ENCODE measurements at places on chromosomes 4 and X. TPM values are rescaled to one million over a fixed set of nuclear protein-coding genes. Genes with fewer than 3 reads are reported as not detected.

MAGEA2B gene
- not detected for total RNA-seq

LPAR4 gene
- not detected for total RNA-seq

USP11 gene
- total RNA-seq = 101 TPM

DACH2 gene
- not detected for total RNA-seq

MAGEB10 gene
- total RNA-seq = not detected

FAM9B gene
- not detected for total RNA-seq

DNA sequence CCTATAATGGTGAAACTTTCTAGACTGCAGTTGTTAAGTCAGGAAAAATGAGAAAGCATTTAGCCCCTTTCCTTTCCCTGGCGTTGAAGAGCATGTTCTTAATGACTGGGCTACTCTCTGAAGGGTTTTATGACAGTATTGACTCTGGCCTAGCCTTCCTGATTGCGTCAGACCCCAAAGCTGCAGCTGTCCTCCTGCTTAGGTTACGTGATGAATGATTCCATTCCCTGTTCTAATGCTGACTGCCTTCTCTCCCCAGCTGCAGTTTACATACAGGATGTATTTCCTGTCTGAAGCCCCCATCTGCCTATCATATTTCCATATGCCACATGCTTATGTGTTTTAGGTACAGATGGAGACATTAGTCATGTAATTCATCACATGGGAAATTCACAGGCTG lies 105.8 kb upstream of the EGFL6 start:
- H3K27me3 ChIP-seq = no peaks in the 10 kb centered on the region
- no peak overlapping the region for H3K27ac ChIP-seq
- no peaks in the 10 kb centered on the region for H3K4me1 ChIP-seq
- no peaks in the 10 kb centered on the region for H3K36me3 ChIP-seq
- H3K4me3 ChIP-seq = no peak overlapping the region
- no peak for DNase-seq

DNA sequence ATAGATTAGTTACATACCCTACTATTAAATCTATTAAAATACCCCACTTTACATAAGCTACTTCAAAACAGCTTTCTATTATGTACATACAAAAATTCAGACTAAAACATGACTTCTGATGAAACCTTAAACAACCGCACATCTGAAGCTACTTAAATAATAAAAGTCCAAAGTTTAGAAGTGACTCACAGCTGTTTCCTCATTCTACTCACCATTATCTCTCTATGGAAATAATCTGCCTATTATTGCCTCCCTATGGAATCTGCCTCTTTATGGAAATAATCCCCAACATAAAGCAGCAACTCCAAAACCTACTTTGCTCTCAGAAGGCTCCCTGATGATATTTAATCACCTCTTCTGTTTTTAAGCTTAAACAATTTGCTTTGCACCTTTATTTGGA lies 15.7 kb upstream of the BANK1 start:
- DNase-seq = no peak
- H3K4me3 ChIP-seq = no peak overlapping the region
- no peak overlapping the region for H3K27ac ChIP-seq
- H3K27me3 ChIP-seq = peaks cover 16% of the 10 kb centered on the region
- no peaks in the 10 kb centered on the region for H3K36me3 ChIP-seq

DNA sequence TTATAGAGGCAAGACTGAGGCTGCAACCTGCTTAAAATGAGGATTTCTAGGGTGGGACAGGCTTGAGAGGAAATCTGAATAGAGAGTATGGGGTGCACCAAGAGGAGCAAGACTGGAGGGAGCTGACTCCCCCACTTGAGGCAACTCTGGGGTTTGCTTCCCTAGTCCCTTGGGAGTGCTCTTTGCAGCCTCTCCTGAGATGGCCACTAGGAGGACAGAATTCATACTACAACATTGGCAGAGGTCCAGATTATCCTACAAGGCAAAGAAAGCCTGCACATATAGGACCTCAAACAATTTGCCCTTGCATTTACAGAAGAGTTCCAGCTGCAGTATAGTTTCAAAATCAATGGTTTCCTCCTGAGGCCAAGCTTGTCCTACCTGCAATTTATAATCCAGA lies 830.9 kb downstream of the TECRL start:
- H3K27ac ChIP-seq = no peak overlapping the region
- no peaks in the 10 kb centered on the region for H3K36me3 ChIP-seq
- no peak overlapping the region for H3K4me3 ChIP-seq
- no peaks in the 10 kb centered on the region for H3K4me1 ChIP-seq
- H3K27me3 ChIP-seq = no peaks in the 10 kb centered on the region
- DNase-seq = no peak

GRCh38 chr4:168854350-168854921 lies 155.6 kb downstream of the CBR4 start:
- no peaks in the 10 kb centered on the region for H3K36me3 ChIP-seq
- H3K27me3 ChIP-seq = peaks cover 10% of the 10 kb centered on the region
- DNase-seq = no peak
- H3K4me1 ChIP-seq = peaks cover 17% of the 10 kb centered on the region

GRCh38 chrX:6225911-6226595 lies 2.6 kb downstream of the NLGN4X start:
- DNase-seq = peak; percentile 17
- H3K27me3 ChIP-seq = peaks cover 18% of the 10 kb centered on the region
- H3K4me3 ChIP-seq = peak overlapping the region; percentile 68
- no peaks in the 10 kb centered on the region for H3K4me1 ChIP-seq
- H3K36me3 ChIP-seq = no peaks in the 10 kb centered on the region
- no peak overlapping the region for H3K27ac ChIP-seq

GRCh38 chrX:37470711-37471110 lies 100.8 kb upstream of the LANCL3 start:
- no peaks in the 10 kb centered on the region for H3K4me1 ChIP-seq
- no peak overlapping the region for H3K4me3 ChIP-seq
- H3K36me3 ChIP-seq = no peaks in the 10 kb centered on the region
- DNase-seq = no peak

DNA sequence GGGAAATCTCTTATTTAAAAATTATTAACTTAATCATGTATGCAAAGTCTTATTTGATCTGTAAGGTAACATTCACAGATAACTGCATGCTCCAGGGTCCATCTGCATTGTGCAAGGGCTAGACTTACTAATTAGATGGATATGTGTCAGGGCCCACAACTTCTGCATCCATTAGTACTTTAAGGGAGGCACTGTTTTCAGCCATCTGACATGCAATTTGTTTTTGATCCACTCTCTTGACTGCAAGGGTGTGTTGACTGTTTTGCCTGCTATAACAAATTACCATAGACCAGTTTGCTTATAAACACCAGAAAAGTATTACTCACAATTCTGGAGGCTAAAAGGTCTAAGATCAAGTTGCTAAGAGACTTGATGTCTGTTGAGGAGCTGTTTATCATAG lies 542.1 kb upstream of the HS3ST1 start:
- no peaks in the 10 kb centered on the region for H3K27me3 ChIP-seq
- no peak for DNase-seq
- H3K36me3 ChIP-seq = no peaks in the 10 kb centered on the region
- no peak overlapping the region for H3K4me3 ChIP-seq
- H3K4me1 ChIP-seq = no peaks in the 10 kb centered on the region

GRCh38 chrX:150779385-150779784 lies 86.2 kb downstream of the MTMR1 start:
- H3K4me1 ChIP-seq = peaks cover 4% of the 10 kb centered on the region
- no peak for DNase-seq
- no peak overlapping the region for H3K4me3 ChIP-seq
- H3K27me3 ChIP-seq = no peaks in the 10 kb centered on the region

- H3K4me3 ChIP-seq = no peak overlapping the region
- no peaks in the 10 kb centered on the region for H3K27me3 ChIP-seq
- DNase-seq = no peak
- no peaks in the 10 kb centered on the region for H3K36me3 ChIP-seq
- no peak overlapping the region for H3K27ac ChIP-seq
Measured at GRCh38 chrX:151713849-151714248, 2.0 kb upstream of the FATE1 start.

GRCh38 chr4:88702782-88703181 lies 5.2 kb upstream of the NAP1L5 start:
- no peak for DNase-seq
- no peak overlapping the region for H3K27ac ChIP-seq
- peaks cover 32% of the 10 kb centered on the region for H3K36me3 ChIP-seq
- no peaks in the 10 kb centered on the region for H3K27me3 ChIP-seq
- no peak overlapping the region for H3K4me3 ChIP-seq

DNA sequence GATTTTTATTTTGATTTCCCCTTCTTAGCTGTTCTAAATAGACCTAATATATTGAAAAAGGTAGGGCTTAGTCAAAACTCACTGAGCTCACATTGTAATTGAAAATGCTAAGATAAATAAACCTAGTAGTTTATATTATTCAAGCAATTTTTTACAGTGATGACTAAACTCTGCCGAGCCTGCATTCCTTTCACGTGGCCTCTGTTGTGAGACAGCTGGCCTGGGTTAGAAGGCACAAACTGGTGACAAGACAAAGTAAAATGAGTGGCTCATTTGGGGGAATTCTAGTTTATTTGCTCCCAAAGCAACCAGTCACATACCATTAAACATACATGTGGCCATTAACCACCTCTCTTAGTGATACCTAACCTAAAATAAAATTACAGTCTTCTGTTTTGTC lies 169.4 kb upstream of the TEX13C start:
- DNase-seq = no peak
- no peaks in the 10 kb centered on the region for H3K4me1 ChIP-seq
- no peak overlapping the region for H3K27ac ChIP-seq
- no peaks in the 10 kb centered on the region for H3K36me3 ChIP-seq

- no peaks in the 10 kb centered on the region for H3K36me3 ChIP-seq
- H3K4me1 ChIP-seq = no peaks in the 10 kb centered on the region
- H3K27ac ChIP-seq = no peak overlapping the region
- H3K4me3 ChIP-seq = no peak overlapping the region
- DNase-seq = no peak
Measured at GRCh38 chr4:100954046-100954445, 393.3 kb downstream of the PPP3CA start.

GRCh38 chrX:27381419-27381818 lies 81.7 kb downstream of the PPP4R3C start:
- H3K27ac ChIP-seq = no peak overlapping the region
- no peak overlapping the region for H3K4me3 ChIP-seq
- DNase-seq = no peak

DNA sequence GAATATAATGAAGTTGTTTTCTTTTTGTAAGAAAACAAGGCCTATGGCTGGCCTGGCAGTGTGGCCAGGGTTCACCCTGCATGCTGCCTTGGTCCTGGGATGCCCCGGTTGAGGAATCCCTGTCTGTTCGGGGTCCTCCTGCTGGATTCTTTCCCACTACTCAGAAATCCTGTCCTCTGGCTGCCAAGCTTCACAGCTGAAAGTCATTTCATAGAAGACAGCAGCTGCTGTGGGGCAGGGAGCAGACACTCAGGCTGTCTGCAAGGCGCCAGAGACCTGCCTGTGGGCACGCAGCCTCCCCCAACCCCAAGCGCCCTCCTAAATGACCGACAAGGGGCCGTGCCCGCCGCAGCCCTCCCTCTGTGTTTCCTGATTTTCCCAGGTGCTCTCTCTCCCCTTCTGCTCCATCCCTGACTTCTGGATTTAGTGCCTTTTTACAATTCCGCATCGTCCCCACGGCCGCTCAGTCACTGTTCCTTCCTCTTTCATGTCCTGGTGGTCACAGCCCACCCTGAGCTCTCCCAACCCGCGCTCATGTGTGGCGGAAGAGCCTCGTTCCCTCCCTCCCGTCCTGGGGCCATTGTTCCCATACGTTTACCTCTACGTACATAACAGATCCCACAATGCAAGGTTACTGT lies 27.5 kb downstream of the ZFYVE28 start:
- no peak overlapping the region for H3K4me3 ChIP-seq
- peaks cover 11% of the 10 kb centered on the region for H3K4me1 ChIP-seq
- H3K27ac ChIP-seq = no peak overlapping the region
- H3K27me3 ChIP-seq = peaks cover 52% of the 10 kb centered on the region
- DNase-seq = no peak

- H3K36me3 ChIP-seq = peaks cover 7% of the 10 kb centered on the region
- H3K4me3 ChIP-seq = no peak overlapping the region
- no peak overlapping the region for H3K27ac ChIP-seq
- no peak for DNase-seq
- H3K4me1 ChIP-seq = peaks cover 4% of the 10 kb centered on the region
- H3K27me3 ChIP-seq = no peaks in the 10 kb centered on the region
Measured at GRCh38 chr4:3107691-3108121, 33.2 kb downstream of the HTT start.

DNA sequence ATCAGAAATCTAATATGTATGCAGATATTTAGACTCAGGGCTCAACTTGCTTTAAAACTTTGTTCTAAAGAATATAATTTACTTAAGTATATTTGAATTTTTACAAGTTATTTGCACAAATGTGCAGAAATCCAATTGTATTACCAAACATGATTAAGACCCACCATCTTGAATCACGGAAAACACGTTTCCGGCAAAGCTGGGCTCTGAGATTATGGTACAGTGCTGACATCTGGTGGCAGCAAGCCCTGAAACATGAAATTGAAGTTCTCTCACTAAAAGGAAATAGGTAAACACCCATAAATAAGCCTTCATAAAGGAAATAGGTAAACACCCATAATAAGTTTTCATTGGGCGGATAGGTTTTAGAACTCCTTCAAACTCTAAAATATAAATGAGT lies 98.3 kb upstream of the MAOA start:
- DNase-seq = peak; percentile 35
- H3K36me3 ChIP-seq = no peaks in the 10 kb centered on the region
- H3K27me3 ChIP-seq = no peaks in the 10 kb centered on the region
- H3K4me3 ChIP-seq = no peak overlapping the region
- H3K27ac ChIP-seq = no peak overlapping the region
- H3K4me1 ChIP-seq = peaks cover 1% of the 10 kb centered on the region

DNA sequence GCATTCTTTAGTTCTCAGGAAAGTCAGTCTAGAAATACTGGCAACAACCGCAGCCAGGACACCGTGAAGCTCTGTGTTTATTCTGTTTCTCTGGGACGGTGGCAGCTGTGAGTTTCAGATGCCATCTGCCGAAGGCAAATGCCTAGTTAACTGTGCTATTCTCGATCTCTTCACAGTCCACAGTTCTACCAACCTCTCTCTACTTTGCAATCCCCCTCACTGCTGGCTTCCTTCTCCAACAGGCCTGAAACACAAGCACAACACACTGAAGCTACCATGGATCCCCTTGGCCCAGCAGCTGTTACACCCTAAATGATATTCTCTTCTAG lies 118.8 kb downstream of the ZNF827 start:
- no peaks in the 10 kb centered on the region for H3K27me3 ChIP-seq
- H3K4me3 ChIP-seq = no peak overlapping the region

DNA sequence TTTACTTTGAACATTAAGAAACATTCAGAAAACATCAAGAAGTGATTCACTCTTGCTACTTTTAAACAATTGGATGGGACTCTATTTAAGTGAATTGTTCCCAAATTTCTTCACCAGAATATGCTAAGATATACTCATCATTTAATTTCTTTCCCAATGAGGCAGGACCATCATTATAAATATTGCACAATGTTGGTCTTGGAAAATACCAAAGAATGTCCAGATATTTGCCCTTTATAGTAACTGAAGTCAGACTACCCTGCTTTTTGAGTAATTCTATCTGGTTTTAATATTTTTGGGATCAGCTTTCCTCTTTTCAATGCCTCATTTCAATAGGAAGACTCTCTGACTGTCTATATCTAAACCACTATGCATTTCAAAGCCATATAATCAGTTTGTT lies 129.4 kb upstream of the TENM3 start:
- H3K36me3 ChIP-seq = no peaks in the 10 kb centered on the region
- no peak for DNase-seq

Data from activated naive CD8-positive, alpha-beta T cell treated with anti-CD3 and anti-CD28 coated beads, Interleukin-2, amount 10 ng/mL, durations not matched to agents 7 days and 5 days (primary cell).